ENCODE measurements at places on chromosomes 16 and 17.

DNA sequence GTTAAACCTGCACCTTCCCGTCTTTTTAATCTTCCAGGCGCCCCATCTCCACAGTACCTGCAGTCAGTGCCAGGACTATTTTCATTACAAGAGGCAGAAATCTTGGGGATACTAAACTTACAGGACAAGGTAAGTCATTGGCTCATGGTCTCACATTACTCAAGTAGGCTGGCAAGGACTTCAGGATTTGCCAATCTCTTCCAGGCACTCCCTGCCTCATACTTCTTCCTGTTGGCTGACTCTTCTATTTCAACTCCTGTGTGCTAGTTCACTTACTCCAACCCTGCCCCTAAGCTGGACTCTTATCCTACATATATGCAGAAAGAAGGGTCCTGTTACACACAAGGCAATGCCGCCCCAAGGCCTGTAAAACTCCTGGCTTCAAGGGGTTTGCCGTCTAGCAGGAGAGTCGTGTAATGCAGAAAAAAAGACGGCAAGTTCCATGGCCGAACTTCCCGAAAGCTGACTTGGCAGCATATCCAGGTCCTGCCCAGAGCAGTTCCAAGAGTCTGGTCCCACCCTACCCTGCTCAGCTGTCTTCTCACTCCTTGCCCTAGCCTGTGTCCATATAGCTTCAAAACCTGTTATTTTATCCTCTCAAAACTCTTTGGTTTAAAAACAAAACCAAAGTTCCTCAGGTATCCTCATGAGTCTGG, 14.8 kb downstream of the ERN1 start:
- no peak for DNase-seq

- DNase-seq: no peak
Measured at GRCh38 chr17:77488531-77489238, 347.9 kb downstream of the SEC14L1 start.

DNA sequence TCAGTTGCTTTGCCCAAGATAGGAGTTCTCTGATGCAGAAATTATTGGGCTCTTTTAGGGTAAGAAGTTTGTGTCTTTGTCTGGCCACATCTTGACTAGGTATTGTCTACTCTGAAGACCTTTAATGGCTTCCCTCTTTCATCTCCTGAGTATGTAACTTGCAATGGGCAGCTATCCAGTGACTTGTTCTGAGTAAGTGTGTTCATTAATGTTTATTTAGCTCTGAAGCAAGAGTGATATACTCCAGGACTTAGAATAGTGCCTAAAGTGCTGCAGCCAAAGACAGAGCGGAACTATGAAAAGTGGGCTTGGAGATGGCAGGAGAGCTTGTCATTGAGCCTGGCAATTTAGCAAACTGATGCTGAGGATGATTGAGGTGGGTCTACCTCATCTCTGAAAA, 8.8 kb upstream of the TANGO6 start:
- no peak for DNase-seq

- DNase-seq: peak; percentile 76
Measured at GRCh38 chr16:2964475-2965336, 631 bp downstream of the KREMEN2 start.

DNA sequence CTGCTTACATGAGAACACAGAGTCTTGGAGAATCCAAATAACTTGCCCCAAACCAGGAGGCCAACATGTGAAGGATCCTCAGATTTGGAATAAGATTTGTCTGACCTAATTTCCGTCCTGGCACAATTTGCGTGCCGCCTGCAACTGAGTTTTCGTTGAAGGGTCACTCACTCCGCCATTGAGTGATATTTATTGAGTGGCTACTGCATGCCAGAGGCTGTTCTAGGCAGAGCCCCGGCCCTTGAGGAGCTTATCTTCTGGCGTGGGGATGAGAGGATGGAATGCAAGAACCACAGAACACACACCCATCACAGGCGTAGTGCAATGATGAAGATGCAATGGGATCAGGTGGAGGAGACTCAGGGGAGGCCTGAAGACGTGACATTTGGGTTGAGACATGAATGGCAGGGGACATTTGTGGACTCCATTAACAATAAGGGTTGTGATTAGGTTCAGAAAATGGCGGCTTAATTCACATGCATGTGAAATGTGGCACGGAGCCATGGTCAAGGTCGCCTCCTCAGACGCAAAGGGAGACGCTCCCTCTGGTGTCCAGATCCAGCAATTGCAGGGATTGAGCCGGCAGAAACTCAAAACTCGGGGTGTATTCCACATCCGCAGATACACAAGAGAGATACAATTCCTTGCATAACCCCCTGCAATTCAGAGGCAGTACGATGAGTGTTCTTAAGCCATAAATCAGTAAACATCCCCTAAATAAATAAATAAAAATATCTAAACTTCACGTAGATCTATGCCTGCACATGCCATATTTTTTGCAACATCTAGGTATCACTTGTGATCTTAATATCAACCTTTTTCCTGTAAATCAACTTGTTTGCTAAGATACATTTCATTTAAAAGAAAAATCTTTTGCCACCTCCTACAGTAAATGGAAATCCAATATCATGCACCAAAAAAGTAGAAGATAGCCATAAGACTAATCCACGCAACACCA, 57.9 kb upstream of the CACNG4 start:
- DNase-seq: peak; percentile 65

DNA sequence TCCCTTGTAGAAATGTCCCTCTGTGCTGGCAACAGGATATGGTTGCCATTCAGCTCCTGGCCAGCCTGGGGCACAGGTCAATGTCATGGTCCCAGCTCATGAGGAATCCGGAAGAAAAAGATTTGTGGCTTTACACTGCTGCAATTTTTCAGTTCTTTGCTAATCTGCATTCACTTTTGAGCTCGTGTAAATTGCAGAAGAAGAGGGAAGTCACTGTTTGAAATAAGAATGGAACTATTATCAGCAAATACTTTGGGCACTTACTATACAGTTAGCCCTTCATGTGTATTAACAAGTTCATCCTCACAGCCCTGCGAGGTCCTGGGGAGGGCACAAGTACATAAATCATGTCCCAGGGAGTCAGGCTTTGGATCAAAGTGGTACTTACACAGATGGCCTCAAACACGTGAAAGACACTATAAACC, 14.2 kb downstream of the SLC47A2 start:
- DNase-seq: no peak

GRCh38 chr17:12097326-12097725, 76.6 kb downstream of the MAP2K4 start:
- DNase-seq: no peak

DNA sequence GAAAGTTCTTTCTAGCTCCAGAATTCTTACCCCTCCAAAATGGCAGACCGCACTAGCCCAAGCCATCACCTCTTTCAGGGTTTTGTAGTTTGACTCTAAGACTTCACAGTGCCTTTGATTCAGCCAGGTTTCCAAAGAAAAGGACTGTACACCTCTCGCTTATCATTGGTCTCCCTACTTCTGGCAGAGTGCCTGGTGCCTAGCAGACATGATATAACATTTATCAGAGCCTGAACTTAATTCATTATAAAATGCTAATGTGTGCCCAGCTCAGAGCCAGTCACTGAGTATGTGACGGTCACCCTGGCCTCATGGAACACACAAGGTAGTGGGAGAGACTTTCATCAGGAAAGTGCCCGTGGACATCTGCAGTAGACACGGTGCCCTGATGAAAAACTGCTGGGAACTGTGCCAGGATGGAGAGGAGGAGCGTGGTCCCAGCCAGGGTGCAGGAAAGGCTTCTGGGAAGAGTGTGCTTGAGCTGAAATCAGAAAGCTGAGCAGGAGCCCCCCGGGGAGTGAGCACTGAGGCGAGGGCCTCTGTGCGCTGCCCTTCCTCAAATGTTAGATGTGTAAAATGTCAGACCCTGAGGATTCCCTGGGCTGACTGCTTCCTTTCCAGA, 34.3 kb upstream of the LGALS9 start:
- DNase-seq: no peak

GRCh38 chr17:4426499-4427208, 7.1 kb upstream of the SPNS3 start:
- no peak for DNase-seq

- DNase-seq: no peak
Measured at GRCh38 chr17:65553646-65554552, 7.5 kb downstream of the AXIN2 start.

GRCh38 chr17:28612936-28613872, 781 bp downstream of the RSKR start:
- DNase-seq: peak; percentile 9

GRCh38 chr17:9684955-9685621, 39.8 kb downstream of the USP43 start:
- DNase-seq: no peak

GRCh38 chr17:144936-145670, 7.7 kb downstream of the SCGB1C2 start:
- no peak for DNase-seq

DNA sequence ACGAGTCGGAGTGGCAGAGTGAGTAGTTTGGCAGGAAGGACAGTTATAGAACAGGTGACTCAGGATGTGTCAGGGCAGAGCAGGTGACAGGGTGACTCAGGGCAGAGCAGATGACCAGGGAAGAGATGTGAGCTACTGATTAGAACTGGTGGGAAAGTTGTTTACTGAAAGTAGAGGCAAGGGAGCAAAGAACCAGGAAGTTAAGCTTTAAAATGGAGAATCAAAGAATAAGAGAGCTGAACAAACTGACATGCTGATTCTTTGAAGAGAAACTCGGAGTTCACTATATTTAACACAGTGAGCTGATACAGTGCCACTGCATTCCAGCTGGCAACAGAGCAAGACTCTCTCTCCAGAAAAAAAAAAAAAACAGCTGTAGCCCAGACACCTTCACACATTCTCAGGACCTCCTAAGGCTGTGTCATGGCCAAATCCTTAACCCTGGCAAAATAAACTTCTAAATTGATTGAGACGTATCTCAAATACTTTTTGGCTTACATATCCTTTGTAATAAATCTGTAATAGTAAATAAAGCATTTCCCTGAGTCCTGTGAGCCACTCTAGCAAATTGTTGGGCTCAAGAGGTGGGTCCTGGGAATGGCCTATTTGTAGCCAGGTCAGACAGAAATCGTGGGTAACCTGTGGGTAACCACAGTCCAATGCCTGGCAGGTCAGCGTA, 12.3 kb upstream of the UBE2I start:
- DNase-seq: no peak

- DNase-seq: no peak
Measured at GRCh38 chr16:28318042-28318744, 25.9 kb downstream of the SBK1 start.

DNA sequence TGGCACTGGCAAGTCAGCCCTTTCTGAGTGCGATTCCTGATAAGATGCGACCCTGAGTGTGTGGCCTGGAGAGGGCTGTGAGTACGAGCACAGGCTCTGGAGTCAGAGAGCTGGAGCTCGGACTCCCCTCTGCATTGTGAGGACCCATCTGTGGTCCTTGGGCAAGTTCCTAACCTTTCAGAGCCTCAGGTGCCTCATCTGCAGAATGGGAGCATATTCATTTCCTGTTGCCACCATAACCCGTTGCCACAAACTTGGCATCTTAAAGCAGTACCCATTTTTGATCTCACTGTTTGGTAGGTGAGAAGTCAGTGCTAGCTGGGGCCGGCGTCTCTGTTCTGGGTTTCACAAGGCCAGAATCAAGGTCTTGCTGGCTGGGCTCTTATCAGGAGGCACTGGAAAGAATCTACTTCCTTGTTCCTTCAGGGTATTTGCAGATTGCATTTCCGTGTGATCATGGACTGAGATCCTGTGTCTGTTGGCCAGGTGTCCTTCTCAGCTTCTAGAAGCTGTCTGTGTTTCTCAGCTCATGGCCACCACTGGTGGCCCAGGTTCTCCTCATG, 20.2 kb downstream of the KNOP1 start:
- no peak for DNase-seq

DNA sequence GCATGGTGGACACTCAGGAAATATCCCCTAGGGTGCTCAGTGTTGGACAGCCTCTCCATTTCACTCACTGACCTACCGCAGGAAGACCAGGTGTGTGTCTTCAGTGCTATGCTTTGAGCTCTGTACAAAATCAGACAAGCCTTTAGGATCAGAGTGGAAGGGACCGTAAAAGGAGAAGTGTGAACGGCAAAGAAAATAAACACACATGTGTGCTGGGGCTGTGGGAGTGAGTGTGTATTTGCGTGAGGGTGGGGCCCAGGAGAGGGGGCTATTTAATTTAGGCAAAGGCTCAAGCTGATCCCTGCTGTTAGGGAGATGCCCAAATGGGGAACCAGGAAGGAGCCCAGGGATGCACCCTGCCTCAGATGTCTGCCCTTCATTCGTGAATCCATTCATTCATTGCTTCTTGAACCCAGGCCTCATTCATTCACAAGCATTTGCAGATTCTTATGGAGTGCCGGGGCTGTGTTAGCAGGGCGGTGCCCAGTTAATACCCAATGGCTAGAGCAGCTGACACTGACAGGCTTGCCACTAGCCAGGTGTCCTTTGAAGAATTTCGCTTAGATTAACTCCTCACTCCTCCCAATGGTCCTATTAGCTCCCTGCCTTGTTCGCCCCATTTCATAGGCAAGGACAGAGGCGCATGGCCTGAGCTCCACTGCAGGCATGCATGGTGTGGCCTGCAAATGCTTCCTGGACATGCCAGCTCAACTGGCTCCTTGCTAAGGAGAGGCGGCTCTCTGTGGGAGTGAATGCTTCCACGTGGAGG, 296.7 kb upstream of the FOXF1 start:
- DNase-seq: no peak
